ENCODE measurements at places on chromosomes 7 and 10.

DNA sequence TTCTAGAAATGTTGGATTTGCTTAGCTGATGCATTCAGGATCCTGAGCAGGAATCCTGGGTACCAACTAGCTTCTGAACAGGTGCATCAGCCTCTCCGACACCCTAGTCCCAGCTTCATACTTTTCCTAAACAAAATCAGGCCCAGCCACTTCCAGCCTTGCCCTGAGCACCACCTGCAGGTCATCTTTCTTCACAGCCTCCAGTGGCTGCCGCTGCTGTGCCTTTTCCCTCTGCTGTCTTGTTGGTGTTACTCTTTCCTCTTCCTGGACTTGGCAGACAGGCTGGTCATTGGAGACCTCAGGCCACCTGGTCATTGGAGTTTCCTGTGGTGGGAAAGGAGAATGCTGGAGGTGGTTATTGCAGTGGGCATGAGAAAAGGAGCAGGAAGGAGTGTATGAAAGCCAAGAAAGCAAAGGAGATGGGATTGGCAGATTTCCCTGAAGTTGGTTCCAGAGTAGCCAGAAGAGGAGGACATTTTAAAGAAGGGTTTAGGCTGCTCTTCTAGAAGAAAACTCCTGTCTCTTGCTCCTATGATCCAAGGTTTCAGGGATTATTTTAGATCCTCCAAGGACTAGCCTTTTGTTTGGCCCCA lies 48.2 kb upstream of the NFKB2 start:
- DNase-seq: peak; percentile 43

DNA sequence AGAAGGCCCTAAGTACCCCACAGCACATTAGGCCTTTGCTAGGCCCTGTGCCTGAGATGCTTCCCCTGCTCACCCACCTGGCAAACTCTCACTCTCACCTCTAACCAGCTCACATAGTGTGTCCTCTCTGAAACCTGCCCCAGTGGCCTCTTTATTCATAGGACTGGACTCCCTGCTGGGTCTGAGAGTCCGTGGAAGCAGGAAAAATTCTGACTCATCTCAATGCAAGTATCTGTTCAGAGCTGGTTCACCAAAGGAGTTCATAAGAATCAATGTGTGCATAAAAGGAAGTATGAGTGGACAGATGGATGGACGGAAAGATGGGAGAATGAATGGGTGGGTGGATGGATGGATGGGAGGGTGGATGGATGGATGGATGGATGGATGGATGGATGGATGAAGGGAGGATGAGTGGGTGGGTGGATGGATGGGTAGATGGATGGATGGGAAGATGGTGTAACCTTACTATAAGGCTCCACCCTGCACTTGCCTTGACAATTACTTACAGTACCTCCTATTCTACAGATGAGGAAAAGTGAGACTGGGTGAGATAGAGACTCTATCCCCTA lies 111.2 kb upstream of the ZMIZ1 start:
- DNase-seq: no peak

DNA sequence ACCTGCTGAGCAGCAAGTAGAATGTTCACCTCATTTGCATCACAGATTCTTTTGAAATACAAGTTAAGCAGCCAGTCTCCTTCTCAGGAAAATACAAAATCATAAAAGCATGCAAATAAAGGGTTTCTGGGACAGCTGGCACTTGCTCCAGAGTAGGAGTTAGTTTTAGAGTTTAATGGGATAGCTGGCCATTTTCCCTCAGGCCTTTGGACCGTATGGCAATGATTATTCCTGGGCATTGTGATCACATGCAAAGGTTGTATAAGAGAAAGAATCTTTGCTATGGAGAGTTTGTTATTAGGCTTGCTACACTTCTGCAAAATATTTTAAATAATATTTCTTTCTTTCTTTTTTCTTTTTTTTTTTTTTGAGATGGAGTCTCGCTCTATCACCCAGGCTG lies 240.8 kb downstream of the CDK14 start:
- DNase-seq: no peak

- DNase-seq: no peak
Measured at GRCh38 chr7:155667241-155667829, 22.9 kb downstream of the RBM33 start.

- no peak for DNase-seq
Measured at GRCh38 chr10:804191-804781, 114.8 kb upstream of the DIP2C start.

GRCh38 chr7:106309362-106309761 lies 24.6 kb upstream of the NAMPT start:
- DNase-seq: peak; percentile 41

DNA sequence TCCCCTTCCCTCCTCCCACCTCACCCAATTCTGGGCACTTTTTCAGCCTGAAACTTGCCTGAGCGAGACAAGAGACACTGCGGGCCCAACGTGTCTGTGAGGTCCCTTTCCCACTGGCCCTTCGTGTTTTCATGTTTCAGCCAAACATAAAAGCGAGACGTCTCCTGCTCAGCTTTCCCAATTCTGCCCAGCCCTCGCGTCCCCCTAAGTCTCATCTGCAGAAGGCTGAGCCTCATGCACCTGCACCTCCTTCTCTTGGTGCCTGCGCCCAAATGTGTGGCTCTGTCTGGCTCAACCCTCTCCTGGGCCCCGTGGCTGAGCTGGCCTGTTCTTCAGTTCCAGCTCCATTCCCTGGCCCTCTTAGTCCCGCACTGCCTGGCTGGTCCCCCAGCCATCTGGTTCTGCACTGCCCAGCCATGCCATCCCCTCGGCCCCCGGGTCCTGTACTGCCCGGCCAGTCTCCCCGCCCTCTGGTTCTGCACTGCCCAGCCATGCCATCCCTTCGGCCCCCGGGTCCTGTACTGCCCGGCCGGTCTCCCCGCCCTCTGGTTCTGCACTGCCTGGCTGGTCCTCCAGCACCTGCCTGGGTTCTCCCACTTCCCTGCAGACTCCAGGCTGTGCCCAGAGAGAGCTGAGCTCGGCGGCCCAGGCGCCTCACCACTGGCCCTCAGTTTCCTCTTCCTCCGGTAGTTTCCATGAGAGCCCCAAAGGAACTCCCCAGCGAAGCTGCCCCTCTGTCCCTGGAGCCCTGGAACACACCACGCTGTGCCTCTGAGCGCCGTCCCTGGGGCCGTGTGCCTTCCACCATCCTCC lies 224.1 kb downstream of the DNAJB6 start:
- no peak for DNase-seq

GRCh38 chr7:842431-843031 lies 10.3 kb downstream of the SUN1 start:
- DNase-seq: no peak

GRCh38 chr7:46775776-46776175 lies 806.1 kb downstream of the TNS3 start:
- no peak for DNase-seq

- DNase-seq: peak; percentile 80
Measured at GRCh38 chr7:98165827-98166667, 45.2 kb upstream of the BHLHA15 start.

DNA sequence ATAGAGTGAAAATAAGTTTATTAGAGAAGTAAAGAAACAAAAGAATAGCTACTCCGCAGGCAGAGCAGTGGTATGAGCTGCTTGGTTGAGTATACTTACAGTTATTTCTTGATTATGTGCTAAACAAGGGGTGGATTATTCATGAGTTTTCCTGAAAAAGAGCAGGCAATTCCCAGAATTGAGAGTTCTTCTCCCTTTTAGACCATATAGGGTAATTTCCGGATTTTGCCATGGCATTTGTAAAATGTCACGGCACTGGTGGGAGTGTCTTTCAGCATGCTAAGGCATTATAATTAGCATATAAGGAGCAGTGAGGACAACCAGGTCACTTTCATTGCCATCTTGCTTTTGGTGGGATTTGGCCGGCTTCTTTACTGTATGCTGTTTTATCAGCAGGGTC lies 25.7 kb upstream of the GALNT17 start:
- no peak for DNase-seq

DNA sequence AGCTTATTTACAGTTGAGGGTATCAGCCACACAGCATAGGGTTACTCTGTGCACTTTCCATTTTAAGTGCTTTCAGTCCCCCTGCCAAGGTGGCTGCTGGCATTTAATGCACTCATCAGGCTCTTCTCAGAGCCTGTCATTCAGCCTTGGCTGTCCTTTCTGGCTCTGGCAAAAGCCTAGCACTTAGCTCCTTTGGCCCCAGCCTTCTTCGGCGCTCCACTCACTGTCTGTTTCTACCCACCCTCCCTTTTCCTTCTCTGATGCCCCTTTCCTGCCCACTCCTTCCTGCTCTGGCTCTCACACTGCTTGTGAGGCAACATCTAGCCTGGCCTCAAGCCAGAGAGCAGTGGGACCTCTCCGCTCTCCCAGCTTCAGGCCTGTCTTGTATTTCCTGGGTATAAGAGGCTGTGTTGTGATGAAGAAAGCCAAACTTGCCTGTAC lies 60.2 kb downstream of the WIPF3 start:
- DNase-seq: no peak

- DNase-seq: no peak
Measured at GRCh38 chr7:74362266-74362665, 73.1 kb downstream of the CLIP2 start.

DNA sequence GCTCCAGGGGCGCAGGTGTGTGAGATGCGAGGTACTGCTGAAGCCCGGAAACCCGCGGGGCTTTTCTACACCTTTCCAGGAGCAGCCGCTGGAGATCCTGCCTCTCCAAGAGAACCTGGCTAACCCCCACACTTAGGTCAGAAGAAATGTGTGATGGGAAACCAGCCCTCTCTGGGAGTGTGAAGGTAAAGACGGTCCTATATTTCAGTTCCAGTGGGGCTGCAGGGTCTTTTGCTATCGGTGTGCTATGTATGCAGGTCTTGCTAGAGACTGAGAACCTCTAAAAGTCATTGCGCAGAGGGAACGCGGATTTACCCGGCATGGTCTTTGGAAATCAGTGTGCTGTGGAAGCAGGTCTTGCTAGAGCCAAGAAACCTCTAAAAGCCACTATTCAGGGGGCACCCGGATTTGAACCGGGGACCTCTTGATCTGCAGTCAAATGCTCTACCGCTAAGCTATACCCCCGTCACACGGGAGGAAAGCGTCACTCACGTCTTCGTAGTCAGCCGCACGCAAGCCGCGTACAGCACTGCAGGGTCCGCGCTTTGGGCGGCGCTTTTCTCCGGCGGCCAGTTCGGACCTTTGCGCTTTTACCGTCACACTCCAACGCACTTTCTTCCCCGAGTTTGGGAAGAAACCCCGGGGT lies 46.0 kb downstream of the ZNF777 start:
- DNase-seq: peak; percentile 58

Measured in activated CD8-positive, alpha-beta T cell treated with anti-CD3 and anti-CD28 coated beads for 36 hours (primary cell).